ENCODE measurements at places on chromosomes 2 and 18. TPM values are rescaled to one million over a fixed set of nuclear protein-coding genes. Genes with fewer than 3 reads are reported as not detected.

DNA sequence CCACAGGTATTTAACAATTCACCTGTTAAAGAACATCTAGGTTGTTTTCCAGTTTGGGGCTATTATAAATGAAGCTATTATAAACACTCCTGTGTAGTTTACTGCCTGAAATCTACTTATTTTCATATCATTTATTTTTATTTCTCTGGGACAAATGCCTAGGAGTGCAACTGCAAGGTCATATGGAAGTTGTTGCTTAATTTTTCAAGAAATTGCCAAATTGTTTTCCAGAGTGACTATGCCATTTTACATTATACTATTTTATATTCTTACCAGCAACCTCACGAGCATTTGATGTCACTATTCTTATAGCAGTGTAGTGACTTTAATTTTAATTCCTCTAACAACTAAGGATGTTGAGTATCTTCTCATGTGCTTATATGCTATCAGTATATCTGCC, 298.4 kb downstream of the EXOC6B start:
- no peaks in the 10 kb centered on the region for H3K27me3 ChIP-seq
- no peak for DNase-seq
- no peak overlapping the region for H3K27ac ChIP-seq
- H3K4me3 ChIP-seq: no peak overlapping the region
- no peaks in the 10 kb centered on the region for H3K4me1 ChIP-seq

- no peak overlapping the region for H3K27ac ChIP-seq
- H3K36me3 ChIP-seq: no peaks in the 10 kb centered on the region
- DNase-seq: peak; percentile 36
- H3K27me3 ChIP-seq: no peaks in the 10 kb centered on the region
- no peak overlapping the region for H3K4me3 ChIP-seq
These were observed 156.1 kb upstream of the SRD5A2 start for GRCh38 chr2:31736695-31737454.

DNA sequence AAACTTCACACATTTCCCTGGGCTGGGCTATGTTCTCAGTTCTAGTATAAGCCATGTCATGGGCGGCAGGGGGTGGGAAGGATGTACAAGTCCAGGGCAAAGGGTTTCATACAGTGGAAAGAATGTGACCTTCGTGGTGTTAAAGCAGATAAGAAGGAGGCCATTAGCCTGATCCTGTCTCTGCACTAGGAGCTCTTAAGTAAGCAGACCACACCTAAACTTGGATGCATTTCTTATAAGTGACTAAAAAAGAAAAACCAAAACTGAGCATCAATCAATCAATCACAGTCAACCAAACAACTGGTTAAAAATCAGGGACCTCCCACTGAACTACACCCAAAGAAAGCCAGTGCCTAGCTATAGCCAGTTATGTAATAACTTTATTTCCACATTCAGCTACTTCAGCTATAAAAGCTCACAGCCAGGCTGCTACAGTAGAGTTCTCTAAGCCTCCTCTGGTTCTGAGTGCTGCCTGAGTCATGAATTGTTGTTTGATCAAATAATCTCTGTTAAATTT, 46.8 kb upstream of the RIOK3 start:
- DNase-seq: no peak
- H3K4me1 ChIP-seq: peaks cover 43% of the 10 kb centered on the region
- no peaks in the 10 kb centered on the region for H3K27me3 ChIP-seq
- peaks cover 5% of the 10 kb centered on the region for H3K36me3 ChIP-seq

The PSMA8 gene
- total RNA-seq: not detected

The TTLL4 gene
- 75.5 TPM for total RNA-seq
